ENCODE measurements at places on chromosomes 2 and 18.
A peak's percentile ranks its signal among the peaks of the same experiment; 100 is the strongest.

DNA sequence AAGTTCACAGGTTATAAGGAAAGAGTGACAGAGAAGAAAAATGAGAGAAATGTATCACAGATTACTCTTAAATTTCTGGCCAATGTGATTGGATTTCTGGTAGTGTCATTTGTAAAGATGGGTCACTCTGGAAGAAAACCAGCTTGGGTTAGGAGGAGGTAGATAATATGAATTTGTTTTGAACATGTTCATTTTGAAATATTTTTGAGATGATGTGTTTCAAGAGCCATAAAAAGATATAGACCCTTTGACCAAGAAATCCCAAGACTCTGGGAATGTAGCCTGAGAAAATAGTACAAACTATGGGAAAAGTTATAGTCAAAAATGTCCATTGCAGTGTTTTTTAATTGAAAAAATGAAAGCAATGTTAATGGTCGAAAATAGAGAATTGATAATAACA lies 70.7 kb downstream of the CALCRL start:
- DNase-seq, result no peak

DNA sequence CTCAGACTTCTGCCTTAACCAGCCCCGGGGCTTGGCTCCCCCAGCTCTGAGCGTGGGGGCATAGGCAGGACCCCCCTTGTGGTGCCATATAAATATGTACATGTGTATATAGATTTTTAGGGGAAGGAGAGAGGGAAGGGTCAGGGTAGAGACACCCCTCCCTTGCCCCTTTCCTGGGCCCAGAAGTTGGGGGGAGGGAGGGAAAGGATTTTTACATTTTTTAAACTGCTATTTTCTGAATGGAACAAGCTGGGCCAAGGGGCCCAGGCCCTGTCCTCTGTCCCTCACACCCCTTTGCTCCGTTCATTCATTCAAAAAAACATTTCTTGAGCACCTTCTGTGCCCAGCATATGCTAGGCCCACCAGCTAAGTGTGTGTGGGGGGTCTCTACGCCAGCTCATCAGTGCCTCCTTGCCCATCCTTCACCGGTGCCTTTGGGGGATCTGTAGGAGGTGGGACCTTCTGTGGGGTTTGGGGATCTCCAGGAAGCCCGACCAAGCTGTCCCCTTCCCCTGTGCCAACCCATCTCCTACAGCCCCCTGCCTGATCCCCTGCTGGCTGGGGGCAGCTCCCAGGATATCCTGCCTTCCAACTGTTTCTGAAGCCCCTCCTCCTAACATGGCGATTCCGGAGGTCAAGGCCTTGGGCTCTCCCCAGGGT lies 5.5 kb downstream of the CTDSP1 start:
- no peak for DNase-seq

GRCh38 chr18:58303363-58303762 lies 259.3 kb downstream of the NEDD4L start:
- peak; percentile 36 for DNase-seq

GRCh38 chr2:200677721-200678532 lies 92.1 kb downstream of the AOX1 start:
- DNase-seq, result no peak

DNA sequence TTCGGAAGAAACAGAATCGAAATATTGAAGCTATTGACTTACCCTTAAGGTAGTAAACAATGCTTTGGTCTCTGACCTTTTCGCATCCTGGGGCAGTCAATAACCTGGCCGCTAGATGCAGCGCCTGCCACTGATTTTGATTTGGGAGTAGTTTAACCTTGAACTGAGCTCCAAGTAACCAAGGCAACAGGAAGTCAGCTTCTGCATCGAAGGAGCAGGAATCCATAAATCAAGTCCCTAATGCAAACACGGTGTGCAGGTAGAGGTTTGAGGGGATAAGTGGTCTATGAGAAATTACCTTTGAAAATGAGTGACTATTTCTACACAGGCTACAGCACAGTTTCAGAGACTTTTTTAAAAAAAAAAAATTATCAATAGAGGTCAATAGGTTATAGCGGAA lies 353.5 kb downstream of the SETBP1 start:
- DNase-seq, result no peak

DNA sequence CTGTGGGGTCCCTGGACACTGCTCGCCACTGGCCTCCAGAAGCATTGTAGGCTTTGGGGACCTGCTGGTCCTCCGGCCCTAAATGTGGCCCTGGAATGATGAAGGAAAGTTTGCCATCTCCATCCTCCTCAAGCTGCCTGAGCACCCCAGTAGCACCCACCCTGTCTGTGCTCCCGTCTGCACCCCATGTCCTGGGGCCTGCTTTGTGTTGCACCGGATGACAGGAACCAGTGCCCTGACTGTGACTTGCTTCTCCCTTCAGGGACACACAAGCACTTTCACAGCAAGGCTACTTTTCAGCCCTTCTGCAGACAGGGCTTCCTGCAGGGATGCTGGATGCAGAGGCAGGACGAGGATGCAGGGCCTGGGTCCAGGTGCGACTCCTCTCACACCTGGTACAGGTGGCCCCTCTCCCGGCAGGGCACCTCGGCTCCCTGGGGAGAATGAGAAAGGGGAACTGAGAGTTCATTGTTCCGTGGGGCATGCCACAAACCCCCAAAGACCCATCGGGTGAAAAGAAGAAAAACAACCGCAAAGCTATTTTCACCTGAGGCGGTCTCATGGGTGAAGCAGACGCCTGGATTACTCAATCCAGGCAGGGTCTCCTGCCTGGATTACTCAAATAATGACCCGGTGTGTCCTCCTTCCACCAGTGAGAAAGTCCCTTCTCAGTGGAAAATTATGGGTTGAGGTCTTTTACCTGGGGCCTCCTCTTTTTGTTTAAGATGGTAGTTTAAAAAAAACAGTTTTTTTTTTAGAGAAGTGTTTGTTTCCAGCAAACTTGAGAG lies 74.9 kb downstream of the LONRF2 start:
- no peak for DNase-seq

DNA sequence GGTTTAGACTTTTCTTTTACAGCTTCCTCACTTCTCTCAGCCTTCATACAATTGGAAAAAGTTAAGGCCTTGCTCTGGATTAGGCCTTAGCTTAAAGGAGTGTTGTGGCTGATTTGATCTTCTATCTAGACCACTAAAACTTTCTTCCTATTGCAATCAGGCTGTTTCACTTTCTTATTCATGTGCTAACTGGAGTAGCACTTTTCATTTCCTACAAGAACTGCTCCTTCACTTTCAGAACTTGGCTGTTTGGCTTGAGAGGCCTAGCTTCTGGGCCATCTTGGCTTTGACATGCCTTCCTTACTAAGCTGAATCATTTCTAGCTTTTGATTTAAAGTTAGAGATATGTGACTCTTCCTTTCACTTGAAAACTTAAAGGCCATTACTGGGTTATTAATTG lies 114.3 kb downstream of the ARHGEF4 start:
- no peak for DNase-seq

- DNase-seq, result no peak
Measured at GRCh38 chr2:23241121-23241520, 143.9 kb upstream of the KLHL29 start.

DNA sequence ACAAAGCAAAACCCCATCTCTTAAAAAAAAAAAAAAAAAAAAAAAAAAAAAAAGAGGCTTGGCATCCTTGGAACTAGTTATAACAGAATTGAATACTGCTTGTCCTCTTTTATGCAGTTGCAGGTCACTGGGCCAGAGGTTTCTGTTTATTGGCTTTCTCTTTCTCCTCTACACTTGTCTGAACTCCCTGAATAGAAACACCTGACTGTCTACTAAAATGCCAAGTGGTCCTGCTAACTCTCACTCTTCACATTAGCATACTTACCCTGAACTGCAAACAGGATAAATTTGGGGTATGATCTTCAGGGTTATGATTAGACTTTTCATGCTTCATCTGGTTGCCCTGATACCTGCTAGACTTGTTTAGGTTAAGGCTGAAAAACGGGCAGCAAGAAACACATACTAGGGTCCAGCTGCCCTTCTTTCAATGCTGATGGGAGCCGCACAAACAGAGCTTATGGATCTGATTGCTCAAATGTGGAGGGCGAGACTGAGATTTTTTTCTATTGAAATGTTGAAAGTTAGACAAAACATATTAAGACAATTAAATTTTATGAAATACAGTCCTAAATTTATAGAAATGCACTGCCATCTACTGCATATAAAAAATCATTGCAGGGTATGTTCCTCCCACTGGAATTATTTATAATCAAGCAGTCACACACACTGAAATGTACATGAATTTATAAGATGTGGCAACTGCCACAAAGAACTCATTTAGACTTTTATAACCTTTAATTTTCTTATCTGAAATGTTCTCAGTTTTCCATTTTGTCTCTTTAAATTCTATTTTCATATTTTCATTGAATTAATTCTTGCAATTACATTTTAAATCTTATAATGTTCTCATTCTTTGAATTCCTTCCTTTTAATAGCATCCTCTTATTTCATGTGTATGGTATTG lies 40.8 kb downstream of the GTF3C3 start:
- DNase-seq, result no peak

DNA sequence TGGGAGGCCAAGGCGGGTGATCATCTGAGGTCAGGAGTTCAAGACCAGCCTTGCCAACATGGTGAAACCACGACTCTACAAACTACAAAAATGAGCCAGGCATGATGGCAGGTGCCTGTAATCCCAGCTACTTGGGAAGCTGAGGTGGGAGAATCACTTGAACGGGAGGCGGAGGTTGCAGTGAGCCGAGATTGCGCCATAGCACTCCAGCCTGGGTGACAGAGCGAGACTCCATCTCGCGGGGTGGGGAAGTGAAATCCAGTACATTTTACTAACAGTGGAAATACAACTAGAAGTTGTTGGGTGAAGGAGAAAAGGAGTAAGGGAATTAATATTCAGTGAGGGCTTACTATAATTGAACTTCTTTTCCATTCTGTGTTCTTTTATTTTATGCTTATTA lies 13.2 kb upstream of the ENOSF1 start:
- no peak for DNase-seq

DNA sequence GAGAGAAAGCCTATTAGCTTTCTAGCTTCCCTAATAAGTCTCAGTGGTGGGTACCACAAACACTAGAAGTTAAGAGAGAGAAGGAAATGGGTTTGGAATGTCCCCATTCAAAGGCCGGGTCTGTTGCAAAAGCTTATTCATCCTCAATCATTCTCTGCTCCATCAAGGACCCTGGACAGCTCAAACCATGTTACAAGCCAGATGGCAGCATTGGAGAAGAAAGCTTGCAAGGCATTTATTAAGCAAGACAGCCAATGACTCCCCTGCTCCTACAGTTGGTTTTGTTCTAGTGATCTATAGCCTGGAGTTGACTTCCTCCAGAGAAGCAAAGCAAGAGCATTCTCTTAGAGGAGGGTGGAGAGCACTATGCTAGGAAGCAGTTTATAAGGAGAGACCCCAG lies 86.9 kb upstream of the LMAN1 start:
- no peak for DNase-seq

- no peak for DNase-seq
Measured at GRCh38 chr2:83291083-83291482, 1168.0 kb downstream of the SUCLG1 start.

DNA sequence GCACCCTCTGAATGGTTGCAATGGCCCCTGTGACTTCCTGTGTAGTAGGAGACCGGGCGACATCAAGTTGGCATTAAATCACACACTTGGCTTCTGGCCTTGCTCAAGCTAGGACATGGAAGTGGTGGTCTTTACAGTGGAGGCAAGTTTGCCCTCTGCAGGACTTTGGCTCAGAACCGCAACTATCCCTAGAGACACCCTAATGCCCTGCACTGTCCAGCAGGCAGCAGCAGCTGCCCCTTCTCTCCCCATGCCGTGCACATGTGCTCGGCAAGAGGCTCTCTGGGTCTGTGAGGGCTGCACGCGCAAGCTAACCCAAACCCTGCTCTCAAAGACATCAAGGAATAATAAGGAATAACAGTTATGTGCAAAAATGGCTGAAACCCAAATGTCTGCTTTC lies 106.5 kb downstream of the COL6A3 start:
- no peak for DNase-seq

- DNase-seq, result no peak
Measured at GRCh38 chr2:42880738-42881690, 88.6 kb upstream of the HAAO start.

DNA sequence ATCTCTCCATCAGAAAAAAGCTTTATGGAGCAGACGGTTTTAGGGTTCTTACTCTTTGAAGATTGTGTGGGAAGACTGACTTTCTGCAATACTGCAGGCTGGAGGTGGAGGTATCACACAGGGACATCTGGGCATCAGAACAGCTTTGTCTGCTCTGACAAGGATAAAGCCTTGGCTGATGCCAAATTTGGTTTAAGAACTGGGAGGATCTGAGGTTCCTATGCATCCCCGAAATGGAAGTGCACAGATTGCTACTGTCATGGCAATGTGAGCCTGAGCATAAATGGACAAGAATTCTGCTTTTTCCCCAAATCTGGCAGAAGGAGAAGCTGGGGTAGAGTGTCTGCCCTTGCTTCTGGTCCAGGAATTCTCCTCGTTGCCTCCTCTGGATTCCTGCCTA lies 424.3 kb downstream of the SLC4A3 start:
- DNase-seq, result no peak

- DNase-seq, result no peak
Measured at GRCh38 chr2:180385601-180386201, 378.6 kb upstream of the CWC22 start.

DNA sequence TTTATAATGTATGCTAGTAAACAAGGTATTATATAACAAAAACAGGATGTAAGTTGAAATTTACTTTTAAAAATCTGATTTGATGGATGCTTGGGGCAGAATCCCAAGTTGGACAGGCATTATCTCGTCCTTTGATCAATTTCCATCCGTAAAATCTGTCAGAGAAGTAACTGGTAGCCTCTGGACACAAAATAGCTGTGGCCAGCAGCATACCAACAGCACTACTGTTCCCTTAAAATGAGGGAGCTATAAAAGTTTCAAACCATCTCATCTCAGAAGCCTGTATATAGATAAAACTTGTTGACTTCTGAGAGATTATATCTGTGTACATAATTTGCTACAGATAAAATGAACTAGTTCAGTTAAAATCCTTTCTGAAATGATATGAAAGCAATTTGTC lies 14.7 kb upstream of the METAP1D start:
- no peak for DNase-seq

GRCh38 chr18:1018181-1018681 lies 113.6 kb downstream of the ADCYAP1 start:
- no peak for DNase-seq

DNA sequence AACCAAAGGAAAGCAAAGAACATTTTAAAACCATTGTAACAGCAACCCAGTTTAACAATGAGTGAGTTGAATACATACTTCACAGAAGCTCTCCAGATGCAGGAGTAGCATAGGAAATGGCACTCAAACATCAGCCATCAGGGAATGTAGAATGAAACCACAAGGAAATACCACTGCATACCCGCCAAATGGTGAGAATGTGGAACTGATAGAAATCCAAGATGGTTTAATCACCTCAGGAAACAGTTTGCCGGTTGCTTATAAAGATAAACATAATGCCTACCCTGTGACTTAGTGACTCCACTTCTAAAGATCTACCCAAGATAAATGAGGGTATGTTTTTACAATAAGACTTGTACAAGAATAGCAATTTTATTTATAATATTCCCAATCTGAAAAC lies 132.0 kb downstream of the GALNT1 start:
- DNase-seq, result no peak
